Inflammatory macrophage treated with lipopolysaccharide for 1 hour (primary cell): ENCODE measurements at places on chromosomes 3 and 15.

DNA sequence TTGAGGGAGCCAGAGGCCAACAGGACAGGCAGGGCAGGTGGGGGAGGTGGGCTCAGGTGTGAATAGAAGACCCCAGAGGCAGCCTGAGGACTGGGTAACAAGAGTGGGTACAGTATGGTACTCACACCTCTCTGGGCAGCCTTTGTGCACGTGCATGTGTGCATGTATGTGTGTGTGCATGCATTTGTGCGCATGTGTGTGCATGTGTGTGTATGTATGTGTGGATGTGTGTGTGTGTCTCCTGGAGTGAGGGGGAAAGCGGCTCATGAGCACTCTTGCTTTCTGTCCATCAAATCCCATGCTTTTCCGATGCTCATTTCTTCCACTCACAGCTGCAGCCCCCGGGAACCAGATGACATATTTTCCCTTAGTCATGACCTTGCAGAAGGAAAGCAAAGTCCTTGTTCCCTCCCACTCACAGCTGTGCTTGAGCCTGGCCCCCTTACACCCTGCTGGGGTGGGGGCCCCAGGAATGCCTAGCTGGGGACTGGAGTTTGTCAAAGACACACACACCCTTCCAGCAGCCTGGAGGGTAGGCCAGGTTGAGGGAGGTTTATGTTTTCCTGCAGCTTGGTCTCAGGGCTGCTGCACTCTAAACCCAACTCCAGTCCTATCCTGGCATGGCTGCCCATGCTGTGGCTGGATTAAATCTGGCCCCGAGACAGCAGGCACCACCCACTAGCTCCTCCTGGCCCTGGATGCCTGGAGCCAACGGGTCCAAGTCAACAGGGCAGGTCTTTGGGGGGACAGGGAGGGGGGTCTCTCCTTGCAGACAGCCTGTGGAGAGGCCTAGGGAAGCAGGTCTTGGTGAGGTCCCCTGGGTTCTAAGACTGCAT lies 22.5 kb downstream of the CCDC33 start:
- no peak for DNase-seq

- no peak for DNase-seq
Observed at GRCh38 chr15:47678040-47678439, 39.3 kb upstream of the SEMA6D start.

- DNase-seq = no peak
Observed at GRCh38 chr15:74824976-74825375, 1.5 kb upstream of the CPLX3 start.

- no peak for DNase-seq
Observed at GRCh38 chr3:129358772-129359371, 69.6 kb downstream of the EFCAB12 start.

- no peak for DNase-seq
Observed at GRCh38 chr3:128201158-128201755, 48.0 kb downstream of the EEFSEC start.

DNA sequence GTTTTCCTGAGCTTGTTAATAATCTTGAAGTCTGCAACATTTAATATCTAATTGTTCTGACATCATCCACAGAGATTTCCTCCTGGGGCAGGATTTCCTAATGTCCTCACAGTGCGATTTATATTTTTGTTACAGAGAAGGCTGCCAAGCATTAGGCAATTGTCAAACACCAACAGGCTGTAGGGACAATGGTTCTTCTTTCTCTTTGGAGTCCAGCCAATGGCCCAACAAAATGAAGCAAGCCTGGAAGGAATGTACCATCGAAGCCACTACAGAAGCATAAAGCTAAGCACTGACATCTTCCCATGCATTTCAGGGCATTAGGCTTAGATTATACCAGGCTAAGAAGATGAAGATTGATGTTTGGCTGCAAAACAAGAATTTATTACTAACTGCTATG lies 173.0 kb upstream of the FRMD4B start:
- peak; percentile 92 for DNase-seq

DNA sequence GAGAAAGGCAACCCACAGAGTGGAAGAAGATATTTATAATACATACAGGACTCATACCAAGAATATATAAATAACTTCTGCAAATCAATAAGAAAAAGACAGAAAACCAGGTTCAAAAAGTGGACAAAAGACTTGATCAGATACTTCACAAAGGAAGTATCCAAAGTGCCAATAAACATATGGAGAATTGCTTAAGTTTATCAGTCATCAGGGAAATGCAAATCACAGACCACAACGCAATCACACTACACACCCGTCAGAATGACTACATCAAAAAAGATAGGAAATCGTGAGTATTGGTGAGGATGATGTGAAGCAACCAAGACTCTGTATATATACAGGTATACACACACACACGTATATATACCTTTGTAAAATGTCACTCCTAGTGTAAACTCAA lies 180.6 kb downstream of the FAM43A start:
- peak; percentile 68 for DNase-seq

GRCh38 chr3:4011166-4011565 lies 211.9 kb downstream of the LRRN1 start:
- no peak for DNase-seq

- no peak for DNase-seq
Observed at GRCh38 chr15:80199869-80200268, 47.1 kb downstream of the FAH start.

DNA sequence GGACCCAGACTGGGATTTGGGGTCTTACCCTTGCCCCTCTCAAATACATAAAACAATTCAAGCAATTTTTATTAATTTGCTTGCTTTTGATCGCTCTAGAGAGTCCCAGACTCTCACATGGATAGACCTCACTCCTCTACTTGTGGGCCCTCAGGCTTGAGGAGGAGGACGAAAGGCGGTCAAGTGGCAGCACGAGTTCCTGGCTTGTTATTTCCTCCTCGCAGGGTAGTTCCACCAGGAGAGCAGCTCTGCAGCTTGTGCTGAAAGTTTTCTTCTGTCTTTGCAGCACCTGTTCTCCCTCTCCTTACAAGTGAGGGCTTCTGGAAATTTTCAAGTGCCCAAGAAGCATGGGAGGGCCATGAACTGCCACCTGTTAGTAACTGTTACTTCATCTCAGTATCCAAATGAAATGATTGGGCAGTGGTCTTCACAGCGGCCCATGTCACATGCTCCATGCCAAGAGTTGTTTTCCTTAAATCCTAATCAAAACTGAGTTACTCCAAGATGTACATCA lies 22.7 kb downstream of the ABI3BP start:
- DNase-seq = no peak

GRCh38 chr3:177318559-177318958 lies 121.3 kb upstream of the TBL1XR1 start:
- DNase-seq = no peak

- peak; percentile 9 for DNase-seq
Observed at GRCh38 chr3:121545049-121545573, 677 bp downstream of the POLQ start.

DNA sequence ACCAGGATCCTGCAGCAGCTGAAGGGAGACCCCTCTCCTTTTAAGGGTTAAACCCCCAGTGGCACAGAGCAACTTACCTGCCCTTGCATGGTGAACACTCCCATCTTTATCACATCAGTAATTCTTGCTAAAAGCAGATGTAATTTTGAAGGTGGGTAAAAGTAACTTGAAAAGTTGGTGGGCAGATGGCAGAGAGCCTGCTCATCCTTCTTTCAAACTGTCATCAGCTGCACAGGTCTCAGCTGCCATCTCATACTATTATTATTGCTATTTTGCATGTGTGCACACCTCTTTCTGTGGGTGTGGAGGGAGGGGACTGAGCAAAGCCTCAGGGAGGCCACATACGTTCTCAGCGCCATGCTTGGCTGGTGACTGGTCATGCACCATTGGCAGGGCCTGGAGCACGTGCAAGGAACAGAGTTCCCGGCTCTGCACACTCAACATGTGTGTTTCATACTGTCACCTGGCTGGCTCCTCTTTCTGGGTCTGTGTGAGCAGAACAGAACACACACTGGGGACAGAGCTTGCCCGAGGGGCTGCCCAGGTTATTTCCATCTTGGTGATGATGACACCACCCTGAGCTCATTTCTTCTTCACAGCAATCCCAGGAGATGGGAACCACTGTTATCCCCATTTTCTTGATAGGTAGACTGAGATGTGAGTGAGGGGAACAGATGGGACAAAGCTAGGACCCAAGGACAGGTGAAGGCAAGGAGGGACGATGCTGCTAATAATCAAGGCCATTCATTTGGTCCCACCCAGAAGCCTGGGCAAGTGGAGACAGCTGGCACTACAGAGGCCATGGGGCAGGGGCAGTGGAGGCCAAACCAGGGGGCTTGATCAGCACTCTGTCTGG lies 95.8 kb upstream of the KLF13 start:
- DNase-seq = no peak

DNA sequence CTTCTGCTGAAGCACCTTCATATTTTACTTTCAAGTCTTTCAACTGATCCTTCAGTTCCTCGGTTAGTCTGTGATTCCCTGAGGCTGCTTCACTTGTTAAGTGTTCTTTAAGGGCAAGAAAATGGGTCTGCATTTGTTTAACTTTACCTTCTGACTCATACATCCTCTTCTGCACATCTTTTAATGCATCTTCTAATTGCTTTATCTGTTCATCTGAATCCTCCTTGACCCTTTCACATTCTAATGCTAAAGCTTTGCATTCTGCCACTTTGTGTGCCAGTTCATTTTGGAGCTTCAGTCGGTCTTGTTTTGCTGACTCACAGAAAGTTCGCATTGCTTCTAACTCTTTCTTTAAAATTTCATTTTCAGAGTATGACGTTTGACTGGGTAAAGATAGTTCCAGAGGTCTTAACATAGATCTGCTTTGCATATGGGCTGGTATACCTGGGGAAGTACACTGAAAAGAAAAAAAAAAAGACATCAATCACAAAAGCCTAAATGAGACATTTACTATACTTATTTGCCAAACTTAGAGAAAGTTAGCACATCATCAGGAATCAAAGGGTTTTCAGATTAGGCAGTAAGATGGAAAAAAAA lies 94.3 kb downstream of the UACA start:
- DNase-seq = no peak

- DNase-seq = peak; percentile 35
Observed at GRCh38 chr15:25863111-25863967, at the start of gene ATP10A. ATP10A (minus strand) TSS chr15:25863327; CDS start chr15:25863096, 231 bp downstream.

GRCh38 chr3:39267631-39268548 lies 11.9 kb downstream of the CX3CR1 start:
- DNase-seq = peak; percentile 70

- DNase-seq = no peak
Observed at GRCh38 chr3:109685084-109686079, 348.0 kb upstream of the DPPA4 start.

DNA sequence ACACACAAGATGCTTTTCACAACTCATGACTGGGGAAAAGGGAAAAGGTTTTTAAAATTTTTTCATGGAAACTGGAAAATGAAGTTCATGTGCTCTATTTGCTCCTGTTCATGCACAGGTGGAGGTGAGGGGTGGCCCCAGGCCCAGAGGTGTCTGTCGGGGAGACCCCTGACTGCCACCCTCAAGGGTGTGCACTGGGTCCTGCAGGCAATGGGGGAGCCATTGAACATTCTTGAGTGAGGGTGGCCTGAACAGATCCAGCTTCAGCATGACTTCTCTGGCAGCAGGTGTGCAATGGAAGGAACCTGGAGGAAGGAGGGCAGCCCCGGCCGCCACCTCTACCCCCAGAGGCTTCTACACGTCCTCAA lies 145.3 kb upstream of the IQSEC1 start:
- DNase-seq = no peak

DNA sequence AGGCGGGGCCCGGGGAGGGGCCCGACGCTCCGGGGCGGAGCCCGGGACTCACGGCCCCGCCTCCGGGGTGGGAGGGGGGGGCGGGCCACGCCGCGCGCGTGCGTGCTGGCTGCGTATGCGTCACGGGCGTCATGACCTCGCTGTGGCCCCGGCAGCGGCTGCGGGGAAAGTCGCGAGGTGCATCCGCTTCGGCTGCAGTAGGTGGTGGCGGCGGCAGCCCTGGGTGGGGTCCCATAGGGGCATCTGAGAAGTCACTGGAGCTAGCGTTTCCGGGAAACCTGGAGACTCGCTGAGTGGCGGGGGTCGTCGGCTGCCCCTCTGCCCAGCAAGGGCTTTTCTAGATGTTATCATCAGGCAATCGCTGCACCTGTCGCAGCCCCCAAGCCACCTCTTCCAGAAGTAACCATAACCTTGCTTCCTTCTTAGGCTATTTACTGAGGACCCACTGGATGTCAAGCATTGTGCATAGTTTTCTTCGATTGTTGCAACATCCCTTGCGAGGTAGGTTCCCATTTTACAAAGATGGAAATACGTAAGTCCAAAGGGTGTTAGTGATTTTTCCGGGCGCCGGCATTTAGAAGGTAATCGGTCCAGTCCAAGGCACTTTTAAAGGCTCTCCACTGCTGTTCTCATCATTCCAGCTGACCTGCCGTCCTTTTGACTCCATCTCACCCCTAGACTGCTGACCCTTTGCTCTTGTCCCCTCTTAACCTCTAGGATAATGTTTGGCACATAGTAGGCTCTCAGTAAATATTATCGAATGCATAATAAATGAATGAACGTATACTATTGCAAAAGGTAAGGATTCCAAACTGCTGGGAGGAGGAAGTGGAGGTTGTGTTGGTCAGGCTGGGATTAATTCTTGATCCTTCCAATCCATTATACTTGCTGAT lies at the start of gene GDPGP1:
TSS of gene GDPGP1 (plus strand) at position 114 of the 893 bp plus-strand sequence. CDS start 6,700 bp downstream, outside the sequence.
- peak; percentile 38 for DNase-seq

GRCh38 chr15:41631880-41632470 lies 28.2 kb upstream of the MGA start:
- DNase-seq = no peak

DNA sequence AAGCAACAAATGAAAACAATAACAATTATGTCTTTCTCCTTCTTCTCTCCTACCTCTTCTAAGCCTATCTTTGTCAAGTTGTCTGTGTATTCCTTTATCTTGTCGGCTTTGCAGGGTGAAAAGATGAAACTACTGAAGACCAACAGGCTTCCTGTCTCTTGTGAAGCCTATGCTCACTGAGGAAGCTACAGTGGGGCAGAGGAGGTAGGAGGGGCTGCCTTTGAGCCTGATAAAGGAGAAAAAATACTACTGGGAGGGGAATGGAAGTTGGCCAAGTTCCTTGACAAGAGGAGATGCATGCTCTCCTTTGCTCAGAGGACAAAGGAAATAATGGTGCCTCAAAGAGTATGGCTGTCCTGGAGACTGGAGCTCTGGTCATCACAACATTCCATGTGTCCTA lies 92.0 kb downstream of the IGSF11 start:
- DNase-seq = no peak

GRCh38 chr3:12496453-12496761 lies 12.1 kb downstream of the TSEN2 start:
- DNase-seq = no peak

- DNase-seq = no peak
Observed at GRCh38 chr15:78682693-78683410, 41.8 kb upstream of the CHRNB4 start.

DNA sequence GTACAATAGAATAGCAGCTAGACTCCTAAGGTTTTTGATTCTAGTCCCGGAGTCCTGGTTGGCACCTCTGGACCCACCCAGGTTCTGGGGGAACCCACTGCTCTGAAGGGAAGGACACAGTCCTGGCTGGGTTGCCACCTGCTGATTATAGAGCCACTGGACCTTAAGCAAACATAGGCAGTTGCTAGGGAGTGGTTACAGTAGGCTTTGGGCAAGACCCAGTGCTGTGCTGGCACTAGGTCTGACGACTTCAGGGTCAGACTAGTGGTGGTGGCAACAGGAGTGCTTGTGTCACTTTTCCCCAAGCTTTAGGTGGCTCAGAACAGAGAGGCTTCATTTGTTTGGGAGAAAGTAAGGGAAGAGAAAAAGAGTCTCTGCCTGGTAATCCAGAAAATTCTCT lies 109.8 kb upstream of the C3orf80 start:
- no peak for DNase-seq
